Midbrain (tissue), 1 donor: ENCODE measurements at places on chromosomes 12 and 14.

GRCh38 chr14:31884776-31885379 lies 192.2 kb upstream of the ARHGAP5 start:
- DNase-seq = no peak

GRCh38 chr14:25628390-25628789 lies 578.4 kb upstream of the STXBP6 start:
- DNase-seq = no peak

GRCh38 chr12:117461732-117462131 lies 100.3 kb upstream of the NOS1 start:
- DNase-seq = no peak

GRCh38 chr12:5873281-5873919 lies 71.7 kb downstream of the ANO2 start:
- DNase-seq = no peak
